Retina (tissue), 1 donor: ENCODE measurements at places on chromosomes 5 and 9.

GRCh38 chr5:337563-338130 lies 16.1 kb downstream of the AHRR start:
- DNase-seq, result peak; percentile 49

- peak; percentile 44 for DNase-seq
These were observed 1.4 kb downstream of the CHD1 start for GRCh38 chr5:98927242-98927988.

- peak; percentile 6 for DNase-seq
These were observed 362.9 kb upstream of the TLE4 start for GRCh38 chr9:79208791-79209396.

DNA sequence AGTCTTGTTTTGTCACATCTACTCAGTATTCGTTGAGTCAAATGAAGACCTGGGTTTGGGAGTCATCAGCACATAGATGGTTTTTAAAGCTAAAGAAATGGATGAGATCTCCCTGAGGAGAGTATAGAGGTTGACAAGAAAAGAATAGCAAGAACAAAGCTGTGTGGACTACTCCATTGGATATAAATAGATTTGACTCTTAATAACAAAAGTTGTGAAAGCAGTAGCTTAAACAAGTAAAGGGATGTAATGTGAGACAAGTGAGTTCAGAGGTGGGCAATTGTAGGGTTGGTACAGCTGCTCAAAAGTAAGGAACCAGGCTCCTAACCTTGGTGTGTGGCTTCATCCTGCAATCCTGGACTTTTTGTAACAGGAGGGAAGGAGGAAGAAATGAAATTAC lies 49.3 kb downstream of the CSNK1G3 start:
- DNase-seq, result no peak

- no peak for DNase-seq
These were observed 110.0 kb downstream of the ISOC1 start for GRCh38 chr5:129204525-129204924.

DNA sequence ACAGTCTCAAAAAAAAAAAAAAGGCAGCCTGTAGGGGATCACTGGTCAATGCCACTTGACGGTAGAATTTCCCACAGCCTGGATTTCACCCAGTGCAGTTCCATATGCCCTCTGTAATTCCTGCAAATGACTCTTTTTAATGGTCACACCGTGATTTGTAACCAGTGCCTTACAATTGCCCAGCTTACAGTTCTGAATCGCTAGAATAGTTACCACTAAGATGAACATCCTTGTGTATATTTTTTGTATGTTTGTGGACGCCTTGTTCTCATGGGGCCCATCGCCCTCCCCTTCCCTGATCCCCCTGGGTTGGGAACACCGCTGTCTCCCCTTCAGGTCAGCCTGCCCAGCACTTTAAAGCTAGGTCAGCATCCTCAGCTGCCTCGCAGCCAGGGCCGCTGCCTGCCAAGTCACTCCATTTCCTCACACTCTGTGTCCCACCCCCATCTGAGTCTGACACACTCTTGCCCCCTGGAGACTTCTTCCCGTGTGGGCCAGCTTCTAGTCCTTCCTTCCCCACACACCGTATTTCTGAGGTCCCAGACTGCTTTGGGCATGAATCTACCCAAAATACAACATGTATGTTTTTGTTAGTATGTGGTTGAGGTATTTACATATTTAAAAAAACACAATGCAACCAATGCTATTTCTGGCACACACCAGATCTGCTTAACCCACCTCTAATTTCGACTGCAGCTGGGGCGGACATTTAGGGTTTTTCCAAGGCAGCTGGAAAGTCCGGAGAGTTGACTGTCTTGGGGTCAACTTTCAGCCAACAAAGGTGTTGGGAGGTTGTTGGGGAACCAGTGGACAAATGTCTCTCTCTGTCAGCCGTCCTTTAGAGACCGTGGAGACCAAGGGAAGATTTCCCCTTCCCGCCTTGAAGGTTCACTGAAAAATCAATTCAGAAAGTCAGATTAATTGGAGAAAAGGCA lies 120.5 kb upstream of the NEK6 start:
- DNase-seq, result no peak

- DNase-seq, result peak; percentile 80
These were observed 25.3 kb downstream of the PTPA start for GRCh38 chr9:129136446-129137035.

DNA sequence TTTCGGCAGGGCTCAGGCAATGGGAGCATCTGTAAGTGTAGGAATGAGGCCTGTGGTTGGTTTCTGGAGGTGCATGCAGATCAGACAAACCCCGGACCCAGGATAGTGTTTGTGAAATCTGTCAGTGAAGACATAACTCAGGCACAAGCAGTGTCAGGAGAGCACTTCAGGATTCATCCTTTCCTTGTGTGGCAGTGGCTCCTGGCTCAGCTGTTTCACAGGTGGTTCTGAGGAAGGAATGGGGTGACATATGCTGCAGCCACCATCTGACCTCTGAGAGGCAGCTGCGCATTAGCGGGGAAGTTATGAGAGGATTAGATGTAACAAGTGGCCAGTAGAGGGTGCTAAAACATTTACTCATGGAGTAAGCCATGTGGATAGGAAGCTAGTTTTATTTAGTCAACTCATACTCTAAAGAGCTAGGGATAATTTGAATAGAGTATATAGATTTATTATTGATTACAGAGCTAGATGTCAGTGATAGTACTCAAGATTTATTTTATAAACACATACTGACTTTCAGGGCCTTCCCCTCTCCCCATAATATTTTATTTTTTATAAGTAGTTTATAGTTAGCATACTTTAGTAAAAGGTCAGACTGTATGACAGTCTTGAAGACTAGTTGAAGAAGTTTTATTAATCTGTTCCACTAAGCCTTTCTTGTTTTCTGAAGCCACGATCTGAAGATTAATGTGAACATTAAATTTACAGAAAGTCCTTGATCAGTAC lies 28.4 kb downstream of the NNT start:
- DNase-seq, result peak; percentile 66

DNA sequence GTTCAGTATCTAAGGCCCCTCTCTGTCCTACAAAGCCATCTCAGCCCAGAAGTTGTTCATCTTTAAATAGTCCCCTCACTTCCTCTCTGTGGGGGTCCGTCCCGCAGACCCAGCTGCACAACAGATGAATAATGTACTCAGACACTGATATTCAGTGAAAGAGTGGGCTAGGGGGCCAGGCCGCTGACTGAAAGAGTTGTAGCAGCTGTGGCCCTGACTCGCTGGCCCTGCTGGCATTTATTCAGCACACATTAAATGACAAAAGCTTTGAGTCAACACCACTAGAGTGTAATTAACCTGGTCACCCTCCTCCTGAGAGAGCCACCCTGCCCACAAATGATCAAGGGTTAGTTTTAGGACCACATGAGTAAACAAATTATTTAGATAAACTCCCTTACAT lies 76.3 kb downstream of the MED10 start:
- peak; percentile 26 for DNase-seq

DNA sequence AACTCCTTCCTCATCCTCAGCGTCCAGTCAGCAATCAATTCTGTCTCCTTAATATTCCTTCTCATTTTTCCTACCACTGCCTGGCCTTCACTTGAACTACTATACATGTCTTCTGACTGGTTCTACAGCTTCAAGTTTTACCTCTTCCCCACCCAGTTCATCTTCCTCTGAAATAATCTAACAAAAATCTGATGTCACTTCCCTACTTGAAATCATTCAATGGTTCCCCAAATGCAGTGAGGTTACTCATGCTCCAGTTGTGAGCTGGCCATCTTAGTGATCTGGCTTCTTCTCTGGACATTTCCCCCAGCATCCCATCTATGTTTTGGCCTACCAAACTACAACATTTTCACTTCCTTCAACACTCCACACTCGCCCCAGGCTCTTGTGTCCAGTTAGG lies 14.9 kb upstream of the TMEM267 start:
- no peak for DNase-seq

DNA sequence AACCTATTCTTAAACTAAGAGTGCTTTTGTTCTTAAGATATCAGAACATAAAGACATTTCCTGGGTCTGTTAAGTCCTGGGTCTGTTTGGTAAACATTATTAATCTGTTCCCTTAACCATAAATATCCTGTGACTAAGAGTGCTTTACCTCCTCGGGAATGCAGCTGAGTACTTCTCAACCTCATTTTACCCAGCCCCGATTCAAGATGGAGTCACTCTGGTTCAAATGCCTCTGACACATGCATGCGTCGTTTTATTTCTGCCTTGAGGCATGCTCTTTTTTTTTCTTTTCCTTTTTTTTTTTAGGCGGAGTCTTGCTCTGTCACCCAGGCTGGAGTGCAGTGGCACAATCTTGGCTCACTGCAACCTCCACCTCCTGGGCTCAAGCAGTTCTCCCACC lies 39.8 kb upstream of the FBXL17 start:
- no peak for DNase-seq

- DNase-seq, result no peak
These were observed 9.0 kb upstream of the ENC1 start for GRCh38 chr5:74649421-74649973.

GRCh38 chr5:164504141-164504772 lies 998.8 kb downstream of the MAT2B start:
- peak; percentile 68 for DNase-seq

DNA sequence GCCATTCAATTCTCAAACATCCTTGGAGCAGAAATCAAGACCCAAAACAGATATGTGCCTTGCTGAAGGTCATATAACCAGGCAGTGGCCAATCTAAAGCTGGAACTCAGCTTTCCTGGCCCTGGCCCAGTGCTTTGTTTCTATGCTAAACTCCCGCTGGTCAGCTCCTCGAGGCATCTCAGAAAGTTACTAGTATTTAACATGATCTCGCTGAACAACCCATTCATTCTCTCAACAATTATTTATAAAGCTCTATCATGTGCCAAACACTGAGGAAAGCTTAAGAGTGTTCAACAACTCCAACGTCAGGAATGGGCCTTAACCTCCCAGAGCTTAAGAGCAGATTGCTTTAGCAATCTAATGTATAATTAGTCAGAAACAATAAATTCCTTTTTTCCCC lies 54.0 kb downstream of the FOXD1 start:
- no peak for DNase-seq

DNA sequence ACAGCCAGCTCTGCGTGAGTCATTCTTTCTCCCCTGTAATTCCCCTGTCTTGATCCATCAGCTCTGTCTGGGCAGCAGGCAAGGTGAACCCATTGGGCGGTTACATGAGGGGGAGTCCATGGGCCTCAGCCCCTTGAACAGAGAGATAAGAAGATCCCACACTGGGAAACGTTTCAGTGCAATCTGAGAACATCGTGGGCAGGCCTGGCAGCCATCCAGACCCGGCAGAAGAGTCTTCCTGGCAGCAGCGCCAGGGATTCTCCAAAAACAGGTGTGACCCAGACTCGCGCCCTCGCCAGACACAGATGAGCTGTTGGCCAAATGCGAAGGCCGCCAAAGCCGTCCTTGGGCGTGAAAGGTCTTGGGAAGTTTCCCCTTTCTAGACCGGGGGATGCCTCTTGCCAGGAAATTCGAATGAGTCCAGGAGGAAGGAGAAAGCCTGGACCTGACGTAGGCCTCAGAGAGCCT lies 6.4 kb upstream of the SLC12A7 start:
- DNase-seq, result no peak

- no peak for DNase-seq
These were observed 354 bp upstream of the KCNMB1 start for GRCh38 chr5:170389550-170389892.

- peak; percentile 14 for DNase-seq
These were observed 589.7 kb downstream of the ANXA1 start for GRCh38 chr9:73741316-73741715.

GRCh38 chr5:74864823-74865222 lies 1.4 kb downstream of the FAM169A start:
- DNase-seq, result no peak

GRCh38 chr5:60719329-60719728 lies 19.4 kb upstream of the DEPDC1B start:
- no peak for DNase-seq

- DNase-seq, result no peak
These were observed 318.1 kb upstream of the DAB2 start for GRCh38 chr5:39742916-39743315.

GRCh38 chr5:11619339-11620024 lies 284.8 kb downstream of the CTNND2 start:
- DNase-seq, result peak; percentile 32

- DNase-seq, result no peak
These were observed 79.5 kb downstream of the CFAP77 start for GRCh38 chr9:132489536-132489935.
